ENCODE measurements at places on chromosomes 2 and 18.

DNA sequence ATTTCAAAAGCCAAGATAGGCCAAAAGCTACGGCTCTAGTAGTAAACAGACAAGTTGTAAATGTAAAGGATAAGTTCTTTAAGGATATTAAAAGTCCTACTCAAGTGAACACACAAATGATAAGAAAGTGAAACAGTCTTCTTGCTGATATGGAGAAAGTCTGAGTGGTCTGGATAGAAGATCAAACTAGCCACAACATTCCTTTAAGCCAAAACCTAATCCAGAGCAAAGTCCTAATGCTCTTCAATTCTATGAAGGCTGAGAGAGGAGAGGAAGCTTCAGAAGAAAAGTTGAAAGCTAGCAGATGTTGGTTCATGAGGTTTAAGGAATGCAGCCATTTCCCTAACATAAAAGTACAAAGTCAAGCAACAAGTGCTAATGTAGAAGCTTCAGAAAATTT lies 111.7 kb upstream of the ZEB2 start:
- DNase-seq, result no peak

DNA sequence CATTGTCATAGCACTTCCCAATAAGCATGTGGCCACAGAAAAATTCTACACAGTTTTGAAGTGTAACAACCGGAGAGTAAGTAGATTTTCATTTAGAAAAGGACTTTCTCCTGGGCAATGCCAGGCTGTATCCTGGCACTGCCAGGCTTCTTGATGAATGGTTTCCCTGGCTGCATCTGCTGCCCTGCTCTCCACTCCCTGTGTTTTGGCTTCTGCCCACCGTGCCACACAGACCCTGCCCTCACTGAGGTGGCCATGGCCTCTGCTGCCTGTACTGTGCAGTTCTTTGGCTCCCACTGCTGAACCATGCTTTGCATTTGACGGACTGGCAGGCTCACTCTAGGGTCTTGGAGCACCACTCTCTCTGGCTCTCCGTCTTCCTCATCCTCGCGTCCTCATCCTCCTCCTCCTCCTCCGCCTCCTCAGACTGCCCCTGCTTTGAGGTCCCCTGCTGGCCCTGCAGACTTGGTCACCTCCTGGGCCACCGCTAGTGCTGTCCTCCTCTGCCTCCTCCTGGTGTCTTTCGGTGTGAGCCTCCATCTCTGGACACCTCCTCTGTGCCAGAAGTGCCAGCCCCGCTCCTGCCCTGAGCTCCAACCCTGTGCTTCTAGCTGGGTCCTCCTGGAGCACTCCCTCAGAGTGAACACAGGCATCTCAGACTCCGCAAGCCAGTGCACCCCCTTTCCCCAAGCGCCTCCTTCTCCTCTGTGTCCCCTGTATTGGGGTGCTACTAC lies 45.9 kb upstream of the CNGA3 start:
- DNase-seq, result no peak

DNA sequence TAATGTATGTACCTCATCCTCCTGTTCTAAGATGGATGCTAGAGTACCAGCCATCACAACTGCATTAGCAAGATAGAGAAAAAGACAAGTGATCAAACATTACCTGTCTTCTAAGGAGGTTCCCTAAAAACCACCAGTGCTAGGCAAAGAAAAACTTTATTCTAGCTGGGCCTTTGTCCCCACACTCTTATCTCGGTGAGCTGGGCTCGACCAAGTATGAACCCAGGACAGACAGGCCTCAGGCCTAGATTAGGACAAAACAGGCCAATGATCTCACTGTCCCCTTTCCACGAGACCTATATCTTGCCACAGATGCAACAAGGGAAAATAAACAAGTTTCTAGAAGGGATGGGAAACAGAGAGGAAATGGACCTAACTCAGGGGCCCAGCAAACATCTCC lies 127.6 kb upstream of the PKDCC start:
- no peak for DNase-seq

GRCh38 chr2:37851428-37851827 lies 73.7 kb upstream of the RMDN2 start:
- DNase-seq, result peak; percentile 77

- no peak for DNase-seq
Observed at GRCh38 chr18:32454593-32454992, 16.1 kb downstream of the GAREM1 start.

DNA sequence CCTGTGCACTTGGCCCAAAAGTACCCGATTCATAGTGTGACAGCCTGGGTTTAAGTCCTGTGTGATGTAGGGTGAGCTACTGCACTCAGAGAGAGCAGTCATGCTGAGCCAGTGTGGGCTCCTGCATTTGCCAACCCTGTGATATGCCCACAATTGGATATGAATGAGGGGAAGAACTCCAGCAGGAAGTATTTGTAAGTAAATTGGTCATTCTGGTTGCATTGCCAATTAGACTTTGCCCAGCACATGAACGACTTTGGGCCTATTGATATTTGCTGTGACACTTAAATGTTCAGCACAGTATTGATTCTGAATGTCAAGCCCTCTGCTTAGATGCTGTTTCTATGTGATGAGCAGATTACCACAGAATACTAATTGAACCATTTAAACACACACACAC lies 570.9 kb downstream of the PIK3C3 start:
- no peak for DNase-seq

GRCh38 chr2:232761301-232761907 lies 15.0 kb downstream of the KCNJ13 start:
- peak; percentile 55 for DNase-seq
